Fibroblast of lung (primary cell): ENCODE measurements at places on chromosomes 4 and X. TPM values are rescaled to one million over a fixed set of nuclear protein-coding genes. Genes with fewer than 3 reads are reported as not detected.

DNA sequence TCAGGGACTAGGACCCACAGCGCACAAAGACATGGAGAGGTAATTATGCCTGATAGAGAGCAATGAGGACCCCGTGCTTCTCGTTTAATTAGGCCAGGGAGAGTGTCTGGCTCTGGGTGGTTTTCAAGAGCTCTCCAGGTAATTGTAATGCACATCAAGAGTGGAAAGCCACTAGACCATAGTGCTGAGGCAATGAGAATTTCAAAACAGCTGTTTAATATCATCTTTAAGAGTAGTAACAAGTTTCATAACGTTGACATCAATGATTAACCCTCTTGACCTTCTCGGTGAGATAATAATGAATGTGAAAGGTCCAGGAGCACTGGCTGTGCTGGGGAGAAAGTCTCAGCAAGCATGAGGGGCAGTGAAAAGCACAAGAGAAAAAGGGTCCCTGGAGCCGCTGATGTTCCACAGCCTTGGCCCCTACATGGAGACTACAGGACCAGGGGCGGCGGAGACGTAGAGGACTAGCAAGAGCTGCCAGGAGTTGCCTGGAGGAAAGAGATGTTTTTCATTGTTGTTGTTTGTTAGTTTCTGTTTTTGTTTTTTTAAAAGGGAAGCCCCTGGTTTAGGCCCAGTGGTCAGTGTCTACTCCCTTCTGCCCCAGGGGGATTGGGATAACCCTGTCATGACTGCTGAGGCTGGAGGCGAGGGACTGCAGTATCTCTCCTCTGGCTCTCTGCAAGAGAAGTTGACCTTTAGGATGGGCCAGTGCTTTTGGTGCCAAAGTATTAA is 14.8 kb upstream of the CXCR3 start:
- DNase-seq, result no peak

DNA sequence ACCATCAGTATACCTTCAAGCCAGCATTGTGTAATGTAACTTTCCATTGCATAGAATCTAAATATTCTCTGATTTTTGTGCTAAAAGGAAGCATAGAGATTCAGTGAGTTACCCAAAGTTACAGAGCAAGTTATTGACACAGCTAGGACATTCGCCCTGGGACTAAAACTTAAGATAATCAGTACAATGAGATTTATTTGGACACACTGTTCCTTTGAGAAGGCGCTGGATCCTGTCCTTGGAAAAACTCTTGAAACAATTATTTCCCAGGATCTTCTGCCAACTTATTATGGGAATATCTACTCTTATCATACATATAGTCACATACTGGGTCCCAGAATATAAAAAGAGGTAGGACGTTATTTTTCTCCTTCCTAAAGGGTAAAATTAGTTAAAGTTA is 392.0 kb downstream of the UBE2NL start:
- no peak for DNase-seq

GRCh38 chrX:69705818-69706217 is 89.9 kb downstream of the EDA start:
- DNase-seq, result no peak

DNA sequence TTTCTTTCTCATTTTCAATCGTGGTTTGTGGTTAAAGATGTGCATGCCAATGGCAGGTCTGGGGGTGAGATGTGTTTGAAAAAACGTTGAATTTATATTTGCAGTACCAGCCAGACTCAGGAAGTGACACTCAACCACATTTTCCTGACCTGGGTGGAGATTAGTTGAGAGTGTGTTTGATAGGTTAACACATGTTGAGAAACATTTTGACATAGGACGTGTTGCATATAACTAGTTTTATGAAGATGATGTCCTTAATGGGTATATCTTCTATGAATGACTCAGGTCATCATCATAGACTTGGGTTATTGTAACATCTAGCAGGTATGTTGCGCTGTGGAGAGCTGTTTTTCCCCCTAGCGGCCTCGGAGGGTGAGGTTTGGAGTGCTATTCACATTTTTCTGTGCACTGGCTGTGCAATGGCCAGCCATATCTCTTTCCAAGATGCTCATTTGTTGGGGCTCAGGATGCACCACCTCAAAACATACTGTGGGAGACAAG is 21.7 kb upstream of the CD38 start:
- DNase-seq, result peak; percentile 72

HDX gene
- 4.1 and 4.8 TPM in 2 replicates for polyA plus RNA-seq
